ENCODE measurements at places on chromosomes 3 and 15.

DNA sequence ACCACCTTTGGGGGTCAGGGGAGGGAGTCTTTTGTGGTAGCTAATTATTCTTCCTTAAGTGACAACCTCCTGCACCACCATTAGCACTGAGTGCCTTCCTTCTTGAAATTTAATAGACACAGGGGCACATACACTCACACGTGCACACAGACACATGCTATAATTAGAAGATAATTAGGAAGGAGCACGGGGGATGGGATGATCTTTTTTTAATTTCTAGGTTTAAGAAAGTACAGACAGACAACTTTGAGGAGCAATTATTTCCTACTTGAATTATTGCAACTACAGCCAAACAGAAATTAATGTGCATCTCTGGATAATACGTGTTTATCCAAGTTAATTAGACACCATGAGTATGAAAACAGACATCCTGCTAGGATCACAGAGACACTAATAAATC, 44.8 kb upstream of the GUCA1C start:
- DNase-seq: no peak

DNA sequence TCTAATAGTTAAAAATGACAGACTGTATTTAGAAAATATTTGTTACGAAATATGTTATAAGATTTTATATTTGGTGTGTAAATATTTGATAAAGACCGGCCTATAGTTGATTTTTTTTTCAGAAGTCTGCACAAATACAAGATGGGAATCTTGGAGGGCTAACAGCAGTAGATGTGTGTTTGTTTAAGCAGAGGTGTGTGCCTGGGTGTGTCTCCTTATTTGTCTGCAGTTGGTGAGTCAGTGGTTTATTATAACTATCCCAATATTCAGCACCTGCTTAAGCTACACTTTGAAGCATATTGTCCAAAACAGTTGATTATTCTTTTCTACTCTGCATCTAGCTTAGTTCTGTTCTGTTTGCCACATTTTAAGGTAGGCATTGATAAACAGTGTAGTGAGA, 12.4 kb downstream of the GLCE start:
- DNase-seq: no peak

- no peak for DNase-seq
Observed at GRCh38 chr3:176401211-176401610, 796.1 kb downstream of the TBL1XR1 start.

- DNase-seq: peak; percentile 39
Observed at GRCh38 chr15:41957021-41957897, 15.1 kb downstream of the EHD4 start.

GRCh38 chr3:188734395-188734794, 437.4 kb upstream of the TPRG1 start:
- no peak for DNase-seq

GRCh38 chr3:100159331-100160153, 45.2 kb upstream of the FILIP1L start:
- DNase-seq: no peak

DNA sequence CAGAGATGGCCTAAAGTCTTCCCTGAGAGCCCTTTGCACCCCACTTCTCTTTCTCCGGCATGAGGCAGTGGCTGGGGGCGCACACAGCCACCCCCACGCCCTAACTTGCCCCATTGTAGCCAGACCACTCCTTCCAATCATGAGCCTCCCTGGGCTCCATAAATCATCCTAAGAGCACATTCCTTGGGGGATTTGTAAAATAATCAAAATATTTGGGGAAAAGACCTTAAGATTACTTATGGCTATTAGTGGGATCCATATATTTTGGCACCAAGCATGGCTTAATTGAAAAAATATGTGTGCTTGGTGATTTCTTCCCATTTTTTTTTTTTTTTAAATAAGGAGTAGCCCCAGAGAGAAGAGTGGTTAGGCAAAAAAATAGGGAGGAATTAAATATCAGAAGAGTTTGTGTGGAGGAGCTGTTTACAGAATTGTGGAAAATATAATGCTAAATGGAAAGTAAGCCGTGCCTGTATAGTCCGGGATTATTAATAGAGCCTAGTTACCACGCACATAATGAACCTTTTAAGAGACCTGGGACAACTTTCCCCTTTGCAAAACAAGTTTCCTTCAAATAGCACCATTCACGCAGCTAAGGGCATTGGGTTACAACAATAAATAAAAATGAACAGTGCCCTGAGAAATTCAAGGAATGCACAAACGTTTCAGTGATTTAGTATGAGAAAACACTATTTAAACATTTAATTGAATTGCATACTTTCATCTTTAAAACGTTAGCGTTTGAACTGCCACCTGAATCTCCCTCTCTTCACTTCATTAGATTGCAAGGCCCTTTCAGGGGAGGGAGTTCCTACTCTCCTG, 46.1 kb downstream of the SMAD6 start:
- peak; percentile 44 for DNase-seq

GRCh38 chr3:108189440-108189839, 32.8 kb downstream of the IFT57 start:
- no peak for DNase-seq

Measured in cardiac muscle cell (in vitro differentiated cells and primary cell).